Astrocyte (in vitro differentiated cells and primary cell): ENCODE measurements at places on chromosomes 4 and X. TPM values are rescaled to one million over a fixed set of nuclear protein-coding genes. Genes with fewer than 3 reads are reported as not detected.

- peak; percentile 98 for DNase-seq
These were observed 45.6 kb downstream of the SH3RF1 start for GRCh38 chr4:169225058-169225751.

DNA sequence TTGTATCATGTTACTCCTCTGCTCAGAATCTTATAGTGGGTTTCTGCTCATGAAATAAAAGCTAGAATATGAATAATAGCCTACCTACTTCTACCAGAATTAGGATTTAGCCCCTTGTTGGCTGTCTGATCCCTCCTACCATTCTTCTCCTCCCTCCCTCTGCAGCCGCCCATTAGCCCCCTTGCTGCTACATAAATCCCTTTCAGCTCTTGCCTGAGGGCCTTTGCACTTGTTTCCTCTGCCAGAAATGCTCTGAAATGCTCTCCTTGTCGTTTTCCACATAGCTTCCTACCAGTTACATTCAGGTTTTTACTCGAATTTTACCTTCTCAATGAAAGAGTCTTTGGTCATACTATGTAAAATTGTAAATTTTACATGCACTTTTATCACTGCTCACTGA is 159.2 kb downstream of the ADGRL3 start:
- DNase-seq, result no peak

GRCh38 chrX:132041015-132041414 is 17.9 kb downstream of the STK26 start:
- peak; percentile 37 for DNase-seq

DNA sequence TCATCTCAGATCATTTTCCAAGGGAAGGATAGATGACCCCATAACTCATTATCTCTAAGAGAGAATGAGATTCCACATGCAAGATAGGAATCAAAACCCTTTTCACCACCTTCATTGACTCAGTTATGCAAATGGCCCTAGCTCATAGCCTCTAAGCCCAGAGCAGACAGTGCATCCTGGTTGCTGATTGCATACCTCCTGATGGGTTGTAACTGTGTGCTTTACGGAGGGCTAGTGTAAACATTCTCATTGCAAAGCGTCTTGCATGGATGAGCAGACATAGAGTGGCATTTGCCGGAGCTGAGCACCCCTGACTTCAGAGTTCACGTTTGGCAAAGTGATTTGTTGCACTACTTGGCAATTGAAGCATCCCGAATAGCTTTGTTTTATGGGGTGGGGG is 151.0 kb downstream of the VCX3A start:
- DNase-seq, result no peak

DNA sequence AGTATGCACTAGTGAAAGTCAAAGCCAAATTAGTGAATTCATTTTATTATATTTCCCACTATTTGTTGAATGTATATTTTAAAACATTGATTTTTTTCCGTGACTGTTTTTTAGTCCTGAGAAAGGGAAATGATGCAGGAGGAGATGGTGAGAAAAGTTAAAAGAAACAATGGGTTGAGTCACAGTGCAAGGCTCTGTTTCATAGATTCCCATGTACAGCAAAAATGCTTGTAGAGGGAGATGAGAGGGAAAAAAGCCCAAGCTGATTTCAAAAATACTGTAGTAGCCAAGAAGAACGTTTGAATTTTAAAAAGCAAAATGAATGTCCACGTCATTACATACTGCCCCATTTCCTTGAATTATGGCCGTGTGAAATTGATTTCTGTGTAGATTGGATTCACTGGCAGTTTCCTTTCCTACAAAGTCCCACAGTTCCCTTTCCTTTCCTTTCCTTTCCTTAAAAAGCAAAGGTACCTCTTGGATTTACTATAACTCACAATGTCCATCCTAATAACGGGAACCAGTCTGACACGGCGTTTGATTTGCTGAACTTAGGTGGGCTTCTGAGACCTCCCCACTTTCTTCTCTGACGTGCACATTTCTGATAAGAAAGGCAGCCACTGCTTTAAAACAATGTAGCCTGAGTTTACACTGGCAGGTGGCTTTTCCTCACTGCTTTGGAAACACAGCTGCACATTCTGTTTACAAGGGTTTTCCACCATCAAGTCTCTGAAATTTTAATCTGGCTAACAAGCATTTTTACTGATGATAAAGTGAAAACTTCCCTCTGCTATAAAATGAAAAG is 63.7 kb downstream of the SPCS3 start:
- peak; percentile 65 for DNase-seq

- no peak for DNase-seq
These were observed 111.2 kb upstream of the RAPGEF2 start for GRCh38 chr4:158991534-158992155.

- no peak for DNase-seq
These were observed 331.0 kb downstream of the PCDH7 start for GRCh38 chr4:31051151-31051550.

DNA sequence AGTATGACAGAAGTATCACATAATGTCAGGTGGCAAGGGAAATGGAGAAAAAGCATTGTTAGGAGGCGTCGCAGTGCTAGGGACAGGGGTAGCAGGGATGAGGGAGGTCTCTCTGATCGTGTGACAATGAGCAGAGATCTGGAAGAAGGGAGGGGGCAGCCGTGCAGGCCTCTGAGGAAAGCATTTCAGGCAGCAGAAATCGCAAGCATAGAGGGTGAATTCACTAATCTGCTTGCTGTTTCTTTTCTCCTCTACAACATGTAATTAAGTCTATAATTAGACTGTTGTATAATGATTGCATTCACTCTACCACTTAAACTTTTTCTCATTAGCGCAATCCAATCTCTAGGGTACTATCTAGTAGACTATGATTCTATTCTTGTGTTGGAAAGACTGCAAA is 9.1 kb downstream of the CYP4V2 start:
- DNase-seq, result no peak

- no peak for DNase-seq
These were observed 1.0 kb upstream of the IGBP1 start for GRCh38 chrX:70132224-70132623.

GRCh38 chr4:184171011-184171410 is 46.7 kb downstream of the ENPP6 start:
- DNase-seq, result peak; percentile 68

GRCh38 chr4:182554736-182555135 is 311.5 kb downstream of the TENM3 start:
- peak; percentile 79 for DNase-seq

DNA sequence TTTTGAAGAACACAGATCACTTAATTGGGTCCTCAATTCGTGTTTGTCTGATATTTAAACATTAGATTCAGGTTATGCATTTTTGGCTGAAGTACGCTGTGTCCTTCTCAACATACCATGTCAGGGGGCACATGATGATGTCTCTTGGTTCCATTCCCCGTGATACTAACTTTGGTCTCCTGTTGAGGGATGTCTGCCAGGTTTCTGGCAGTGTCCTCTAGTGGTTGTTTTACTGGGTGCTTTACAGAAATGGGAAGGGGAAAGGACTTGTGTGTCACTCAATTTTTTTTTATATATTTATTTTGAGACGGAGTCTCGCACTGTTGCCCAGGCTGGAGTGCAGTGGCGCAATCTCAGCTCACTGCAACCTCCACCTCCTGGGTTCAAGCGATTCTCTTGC is 58.2 kb downstream of the WWC2 start:
- DNase-seq, result no peak

DNA sequence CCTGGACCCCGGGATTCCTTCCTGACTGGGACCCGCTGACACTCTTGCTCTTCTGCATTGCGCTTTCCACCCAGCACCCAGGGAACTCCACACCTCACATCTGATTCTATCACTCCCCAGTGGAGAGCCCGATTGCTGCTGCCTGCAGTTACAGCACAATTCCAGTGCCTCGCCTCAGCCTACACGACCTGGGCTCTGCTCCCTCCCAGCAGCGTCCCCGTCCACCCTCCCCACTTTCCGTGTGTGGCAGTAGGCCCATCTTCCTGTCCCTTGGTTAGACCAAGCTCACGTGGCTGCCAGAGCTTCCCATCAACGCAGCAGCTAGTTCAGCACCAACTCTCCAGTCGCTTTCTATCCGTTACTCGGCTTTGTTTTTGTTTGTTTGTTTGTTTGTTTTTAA is 66.6 kb upstream of the SORBS2 start:
- no peak for DNase-seq

- peak; percentile 37 for DNase-seq
These were observed 771 bp upstream of the RBPJ start for GRCh38 chr4:26319949-26320537.

DNA sequence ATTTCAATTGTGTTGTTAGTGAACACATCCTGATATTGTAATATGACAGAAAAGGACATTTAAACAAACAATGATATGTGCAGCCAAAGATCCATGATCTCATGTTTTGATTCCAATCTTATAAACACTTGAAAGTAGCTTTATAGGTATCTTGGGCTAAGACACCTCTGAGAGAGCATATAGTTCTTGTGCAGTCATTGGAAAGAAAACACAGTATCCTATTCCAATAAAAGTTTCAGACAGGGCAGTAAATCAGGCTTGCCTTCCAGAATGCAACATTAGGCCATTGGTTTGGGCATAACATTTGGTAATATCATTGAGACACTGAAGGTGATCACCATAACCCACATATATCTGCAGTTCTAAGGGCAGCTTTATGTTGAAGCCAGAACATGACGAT is 188.3 kb upstream of the HCCS start:
- no peak for DNase-seq

DNA sequence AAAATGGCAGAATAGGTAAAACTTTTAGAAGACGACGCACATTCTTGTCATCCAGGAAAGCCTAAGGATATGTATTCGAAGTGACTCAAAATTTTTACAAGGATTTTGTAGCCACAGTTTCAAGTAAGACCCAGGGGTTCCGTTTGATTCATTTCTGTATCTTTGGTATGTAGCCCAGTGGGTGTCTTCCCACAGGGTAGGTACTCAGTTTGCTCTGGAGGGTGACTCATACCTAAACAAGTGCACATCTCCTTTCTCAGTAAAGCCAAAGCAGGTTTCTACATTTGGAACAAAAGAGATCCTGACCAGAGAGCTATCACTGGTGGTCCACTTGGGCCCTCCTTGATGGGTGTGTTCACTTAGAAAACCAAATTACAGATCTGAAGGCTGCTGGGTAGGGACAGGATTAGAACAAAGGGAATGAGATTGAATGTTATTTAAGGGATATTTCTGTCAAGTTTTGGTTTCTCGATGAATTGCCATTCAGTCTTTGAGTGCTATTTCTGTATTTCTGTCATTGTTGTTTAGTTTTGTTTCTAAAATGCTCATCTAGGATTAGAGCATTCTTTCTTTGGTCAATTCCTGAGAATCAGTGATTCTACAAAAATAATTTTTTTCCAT is 56.1 kb downstream of the PLS3 start:
- peak; percentile 88 for DNase-seq

- no peak for DNase-seq
These were observed 91.3 kb downstream of the MFAP3L start for GRCh38 chr4:169934794-169935429.

- no peak for DNase-seq
These were observed 156.8 kb downstream of the TEX13A start for GRCh38 chrX:105063743-105064142.

GRCh38 chr4:184612074-184612473 is 37.2 kb downstream of the CASP3 start:
- no peak for DNase-seq

GRCh38 chr4:15331930-15332329 is 95.9 kb upstream of the C1QTNF7 start:
- no peak for DNase-seq

DNA sequence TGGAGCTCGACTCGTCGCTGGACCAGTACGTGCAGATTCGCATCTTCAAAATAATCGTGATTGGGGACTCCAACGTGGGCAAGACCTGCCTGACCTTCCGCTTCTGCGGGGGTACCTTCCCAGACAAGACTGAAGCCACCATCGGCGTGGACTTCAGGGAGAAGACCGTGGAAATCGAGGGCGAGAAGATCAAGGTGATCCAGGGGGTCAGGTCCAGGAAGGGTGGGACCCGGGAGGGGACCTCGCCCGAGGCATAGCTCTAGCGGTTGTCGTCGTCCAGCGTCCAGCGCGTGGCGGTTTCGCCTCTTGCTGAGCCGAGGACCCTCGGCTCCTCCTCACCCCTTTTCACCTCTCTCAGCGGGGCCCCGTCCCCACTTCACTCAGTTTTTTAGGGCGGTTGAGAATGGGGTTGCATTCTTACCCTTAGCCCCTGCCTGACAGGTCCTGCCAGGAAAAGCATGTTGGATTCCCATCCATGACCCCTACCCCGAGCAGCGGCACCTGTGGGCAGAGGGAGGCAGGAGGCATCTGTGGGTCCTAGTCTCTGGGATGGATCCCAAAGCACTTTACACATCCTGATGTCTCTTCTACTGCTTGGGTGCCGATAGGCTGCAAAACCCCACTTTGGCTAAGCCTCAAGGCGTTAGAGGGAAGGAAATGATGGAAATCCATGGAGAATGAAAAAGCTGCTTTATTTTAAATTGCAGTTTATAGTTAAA is 524 bp downstream of the RAB33A start:
- DNase-seq, result no peak

DNA sequence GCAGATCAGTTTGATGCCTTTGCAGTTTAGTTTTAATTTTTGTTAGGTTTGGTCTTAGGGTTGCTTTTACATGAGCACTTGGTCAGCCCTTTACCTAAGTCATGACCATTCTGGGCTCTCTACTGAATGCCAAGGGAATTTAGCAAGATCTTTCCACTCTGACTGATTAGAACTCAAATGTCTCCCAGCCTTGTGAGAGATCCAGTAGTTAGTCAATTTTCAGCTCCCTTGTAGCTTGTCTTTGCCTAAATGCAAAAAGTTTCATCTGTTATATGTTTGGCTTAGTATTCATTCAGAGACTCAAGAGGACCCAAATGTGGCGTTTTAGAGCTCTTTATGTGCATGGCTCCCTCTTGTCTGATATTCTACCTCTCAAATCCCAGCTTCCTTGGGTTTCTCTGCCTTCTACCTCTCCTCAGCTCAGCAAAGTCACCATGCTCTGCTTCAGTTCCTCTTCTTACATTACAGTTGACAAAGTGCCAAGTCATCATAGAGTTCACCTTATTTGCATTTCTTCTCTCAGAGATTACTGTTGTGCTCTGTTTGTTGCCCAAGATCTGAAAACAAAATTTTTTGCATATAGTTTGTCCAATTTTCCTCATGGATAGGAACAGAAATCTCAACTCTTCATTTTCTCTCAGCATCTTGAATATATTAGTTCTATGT is 17.5 kb upstream of the JAKMIP1 start:
- DNase-seq, result no peak

DNA sequence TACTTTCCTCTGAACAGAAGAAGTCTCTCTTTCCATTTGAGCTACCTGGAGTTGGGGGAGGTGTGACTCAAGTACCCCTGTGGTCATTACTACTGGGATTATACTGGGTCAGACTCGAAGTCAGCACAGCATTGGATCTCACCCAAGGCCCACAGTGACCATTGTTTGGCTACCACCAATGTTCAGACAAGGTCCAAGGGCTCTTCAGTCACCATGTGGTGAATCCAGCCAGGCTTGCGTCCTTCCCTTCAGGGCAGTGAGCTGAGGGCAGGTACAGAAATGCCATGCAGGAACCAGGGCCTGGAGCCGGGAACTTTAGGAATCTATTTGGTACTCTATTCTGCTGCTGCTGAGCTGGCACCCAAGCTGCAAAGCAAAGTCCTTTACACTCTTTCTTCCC is 5.5 kb upstream of the SLC4A4 start:
- no peak for DNase-seq

- DNase-seq, result no peak
These were observed 518.9 kb upstream of the INTU start for GRCh38 chr4:127113844-127114362.

Gene TEX13A
- total RNA-seq, result not detected in 2 replicates

Gene SPIN2A
- 1.2 TPM in 2 replicates for total RNA-seq

Gene DCAF8L2
- not detected in 2 replicates for total RNA-seq

Gene BANK1
- 1.3 and 2.0 TPM in 2 replicates for total RNA-seq

Gene TMSB15C
- 2.3 and 2.7 TPM in 2 replicates for total RNA-seq

Gene HS3ST1
- 0.18 and 0.22 TPM in 2 replicates for total RNA-seq

Gene NEIL3
- 0.53 and 0.91 TPM in 2 replicates for total RNA-seq

Gene DDX53
- not detected in 2 replicates for total RNA-seq

Gene GNL3L
- total RNA-seq, result 40.5 and 46.5 TPM in 2 replicates

Gene GUCY2F
- not detected in 2 replicates for total RNA-seq
